ENCODE measurements at places on chromosomes 7 and 10.

DNA sequence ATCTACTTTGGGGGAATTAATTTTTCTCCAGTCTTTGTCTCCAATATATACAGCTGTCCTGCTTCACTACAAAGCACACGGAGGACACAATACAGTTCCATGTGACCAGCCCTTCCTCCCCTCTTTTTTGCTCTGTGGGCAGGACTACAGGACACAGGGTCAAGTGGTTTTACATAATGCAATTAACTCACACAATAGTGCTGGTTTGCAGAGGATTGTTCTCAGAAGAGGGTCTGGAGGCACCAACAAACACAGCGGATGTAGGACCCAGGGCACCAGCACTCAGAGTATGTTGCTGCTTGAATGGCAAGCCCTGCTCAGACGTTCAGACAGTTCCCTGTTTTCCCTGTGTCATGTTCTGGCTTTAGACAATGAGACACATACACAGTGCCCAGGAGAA lies 52.0 kb upstream of the NPTX2 start:
- no peak for DNase-seq

DNA sequence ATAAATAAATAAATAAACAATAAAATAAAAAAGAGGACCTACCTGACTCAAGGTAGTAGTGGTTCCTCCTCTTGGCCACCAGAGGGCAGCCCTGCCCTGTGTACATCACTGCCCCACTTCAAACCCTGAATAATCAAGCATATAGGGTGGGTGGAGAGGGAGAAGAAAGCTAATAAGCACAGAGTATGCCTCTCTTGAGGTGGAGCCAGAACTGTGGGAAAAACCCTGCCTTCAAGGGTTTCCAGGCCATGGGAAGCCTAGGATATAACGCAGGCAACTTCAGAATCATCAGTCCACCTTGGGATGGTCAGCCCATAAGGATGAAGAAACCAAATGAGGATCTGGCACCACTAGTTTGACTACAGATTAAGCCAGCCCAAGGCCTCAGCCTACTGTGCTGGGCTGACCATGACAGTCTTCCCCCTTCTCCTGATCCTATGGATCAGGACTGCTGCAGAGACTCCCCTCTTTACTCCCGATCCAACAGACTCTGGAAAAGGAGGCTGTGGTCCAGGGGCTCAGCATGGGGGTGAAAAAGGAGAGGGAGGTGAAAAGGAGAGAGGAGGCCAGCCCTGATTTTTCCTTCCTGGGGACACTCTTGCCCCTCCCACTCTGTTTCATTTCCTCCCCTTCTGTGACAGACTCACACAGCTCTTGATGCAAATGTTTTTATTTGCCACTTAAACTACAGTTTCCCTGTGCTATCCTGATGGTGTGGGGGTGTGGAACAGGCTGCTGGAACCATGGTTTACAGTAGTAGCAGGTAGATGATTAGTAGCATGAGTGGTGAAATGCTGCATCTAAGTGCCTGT lies 10.1 kb downstream of the AVPI1 start:
- DNase-seq: no peak

DNA sequence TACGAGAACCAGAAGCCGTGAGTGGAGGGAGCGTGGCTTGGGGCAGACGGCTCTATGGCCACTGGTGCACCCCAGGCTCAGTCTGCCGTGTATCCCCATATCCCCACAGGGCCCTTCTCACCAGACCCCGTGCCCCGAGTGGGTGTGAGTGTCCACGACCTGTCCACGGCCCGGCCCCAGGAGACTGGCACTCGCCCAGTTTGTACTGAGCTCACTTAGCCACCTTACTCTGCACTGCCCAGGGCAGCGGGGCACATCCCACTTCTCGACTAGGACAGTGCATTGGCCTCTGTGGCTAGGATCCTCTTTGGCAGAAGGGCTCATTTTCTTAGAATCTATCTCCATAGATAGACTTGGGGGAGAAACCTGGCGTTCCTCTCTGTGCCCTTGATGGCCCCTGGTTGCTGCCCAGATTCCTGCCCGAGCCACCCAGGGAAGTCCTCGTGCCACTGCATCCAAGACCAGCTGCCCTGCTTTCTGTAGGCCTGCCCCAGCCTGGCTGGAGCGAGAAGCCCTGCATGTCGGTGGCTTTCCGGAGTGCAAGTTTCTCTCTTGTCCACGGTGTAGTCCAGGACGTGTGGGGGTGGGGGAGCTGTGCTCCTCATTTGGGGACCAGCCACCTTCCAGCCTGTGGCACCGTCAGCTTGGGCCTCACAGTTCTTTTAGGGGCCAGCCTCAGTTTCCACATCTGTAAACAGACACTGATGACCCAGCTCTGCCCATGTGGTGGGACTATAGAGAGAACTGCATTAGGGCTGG lies 11.9 kb downstream of the TMEM120A start:
- DNase-seq: no peak

DNA sequence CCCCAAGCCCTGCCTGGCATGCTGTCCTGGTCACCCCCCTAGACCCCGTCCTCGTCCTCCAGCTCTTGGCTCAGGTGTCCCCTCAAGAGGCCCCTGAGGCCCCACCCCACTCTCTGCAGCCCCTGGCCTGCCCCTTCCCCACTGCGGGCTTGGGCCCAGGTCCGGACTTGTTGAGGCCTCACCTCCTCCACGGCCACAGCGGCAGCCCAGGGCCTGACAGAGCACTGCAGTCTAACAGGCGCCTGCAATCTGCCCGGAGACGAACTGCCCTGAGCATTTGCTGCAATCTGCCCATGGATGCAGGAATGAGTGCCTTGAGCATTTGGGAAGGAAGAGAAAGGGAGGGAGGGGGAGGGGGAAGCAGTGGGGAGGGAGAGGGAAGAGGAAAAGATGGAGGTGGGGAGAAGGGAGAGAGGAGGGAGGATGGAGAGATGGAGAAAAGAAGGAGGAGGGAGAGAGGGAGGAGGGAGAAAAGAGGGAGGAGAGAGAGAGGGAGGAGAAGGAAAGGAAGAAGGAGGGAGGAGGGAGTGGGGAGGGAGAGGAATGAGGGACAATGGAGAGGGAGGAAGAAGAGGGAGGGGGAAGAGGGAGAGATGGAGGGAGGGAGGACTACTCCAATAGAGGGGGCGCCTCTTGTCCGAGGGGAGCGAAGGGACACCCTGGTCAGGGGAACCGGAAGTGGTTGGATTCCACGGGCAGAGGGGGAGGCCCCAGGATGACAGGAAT lies 73.9 kb downstream of the PDGFA start:
- no peak for DNase-seq

DNA sequence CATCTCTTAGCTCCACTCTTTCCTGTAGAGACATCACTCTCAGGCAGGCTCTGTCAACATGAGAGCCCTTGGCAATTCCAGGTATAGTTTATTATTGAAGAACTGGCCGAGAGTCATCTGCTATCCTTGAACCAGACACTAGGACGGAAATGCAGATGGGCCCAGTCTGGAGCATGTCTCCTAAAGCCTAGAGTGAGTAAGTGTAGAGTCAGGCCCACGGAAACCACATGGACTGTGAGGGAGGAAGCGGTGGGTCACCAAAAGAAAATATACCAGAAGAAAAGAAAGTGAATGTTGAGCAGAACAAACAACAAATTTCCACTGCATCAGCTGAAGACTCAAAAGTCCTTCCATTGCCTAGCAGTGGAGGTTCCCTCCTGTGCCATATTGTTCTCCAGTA lies 15.7 kb upstream of the RELN start:
- DNase-seq: no peak

DNA sequence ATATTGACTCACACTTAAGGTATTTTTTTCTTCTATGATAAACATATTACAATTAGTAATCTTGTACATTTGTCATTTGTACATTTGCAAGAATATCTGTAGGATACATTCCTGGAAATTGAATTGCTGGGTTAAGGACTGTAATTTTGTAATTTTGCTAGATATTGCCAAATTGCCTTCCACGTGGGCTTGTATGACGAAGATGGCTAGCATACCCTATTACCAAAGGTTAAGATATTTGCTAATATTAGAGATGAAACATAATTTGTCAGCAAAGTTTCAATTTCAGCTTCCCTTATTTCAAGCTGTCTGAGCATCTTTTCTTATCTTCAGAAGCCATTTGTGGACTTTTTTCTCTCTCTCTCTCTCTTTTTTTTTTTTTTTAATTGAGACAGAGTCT lies 1.0 kb upstream of the LYZL2 start:
- DNase-seq: no peak

DNA sequence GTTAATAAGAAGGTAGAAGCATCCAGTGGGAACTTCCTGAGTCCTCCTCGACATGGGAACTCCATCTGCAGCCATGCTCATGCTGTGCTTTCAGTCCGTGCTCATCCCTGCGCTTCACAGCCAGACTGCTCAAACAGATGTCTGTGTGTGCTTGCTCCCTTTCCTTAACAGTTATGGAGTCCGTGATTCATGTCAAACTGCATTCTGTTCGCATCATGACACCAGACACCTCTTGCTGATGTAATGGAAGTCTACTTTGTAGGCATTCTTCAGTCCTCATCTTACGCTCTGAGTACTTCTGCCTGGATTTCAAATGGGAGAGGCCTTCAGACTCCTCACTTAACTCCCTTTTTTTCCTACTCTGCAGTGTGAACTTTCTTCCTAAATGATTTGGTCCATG lies 304.9 kb downstream of the SUGCT start:
- no peak for DNase-seq

DNA sequence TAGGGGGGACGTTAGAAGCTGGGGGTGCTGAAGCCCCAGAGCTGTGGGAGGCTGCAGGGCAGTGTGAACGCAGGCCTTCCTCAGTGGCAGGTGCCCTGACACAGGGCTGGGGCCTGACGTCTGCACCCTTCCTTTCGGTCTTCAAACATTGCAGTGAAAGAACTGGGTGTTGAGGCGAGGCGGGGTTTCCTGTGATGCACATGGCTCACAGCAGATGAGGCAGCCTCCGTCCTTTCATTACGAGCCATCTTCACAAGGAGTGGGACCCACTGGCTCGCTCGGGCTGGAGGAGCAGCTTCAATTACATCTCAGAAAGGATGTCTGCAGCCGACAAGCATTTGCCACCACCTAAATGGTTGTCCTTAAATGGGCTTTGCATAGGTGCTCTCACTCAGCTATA lies 180.3 kb upstream of the SHH start:
- no peak for DNase-seq
